ENCODE measurements at places on chromosomes 4 and X.

- no peak for DNase-seq
Measured at GRCh38 chrX:21590012-21590776, 67.9 kb downstream of the KLHL34 start.

DNA sequence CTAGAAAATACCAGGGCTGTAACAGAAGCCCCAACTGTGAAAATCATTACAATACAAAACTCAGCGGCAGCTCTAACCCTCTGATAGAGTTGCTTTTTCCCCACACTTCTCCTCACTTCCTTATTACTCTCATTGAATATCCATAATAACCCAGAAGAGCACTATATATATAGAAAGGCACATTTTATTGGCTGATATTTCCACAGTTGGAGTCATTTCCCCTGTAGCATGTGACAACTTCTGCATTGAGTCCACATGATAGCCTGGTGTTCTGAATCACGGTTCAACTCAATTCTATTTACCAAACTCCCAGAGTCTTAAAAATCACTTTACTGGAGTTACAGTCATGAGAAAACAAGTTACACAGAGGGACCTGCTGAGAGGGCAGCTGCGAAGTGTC lies 46.6 kb upstream of the NWD2 start:
- no peak for DNase-seq

GRCh38 chr4:20354120-20354519 lies 102.4 kb downstream of the SLIT2 start:
- DNase-seq, result no peak

DNA sequence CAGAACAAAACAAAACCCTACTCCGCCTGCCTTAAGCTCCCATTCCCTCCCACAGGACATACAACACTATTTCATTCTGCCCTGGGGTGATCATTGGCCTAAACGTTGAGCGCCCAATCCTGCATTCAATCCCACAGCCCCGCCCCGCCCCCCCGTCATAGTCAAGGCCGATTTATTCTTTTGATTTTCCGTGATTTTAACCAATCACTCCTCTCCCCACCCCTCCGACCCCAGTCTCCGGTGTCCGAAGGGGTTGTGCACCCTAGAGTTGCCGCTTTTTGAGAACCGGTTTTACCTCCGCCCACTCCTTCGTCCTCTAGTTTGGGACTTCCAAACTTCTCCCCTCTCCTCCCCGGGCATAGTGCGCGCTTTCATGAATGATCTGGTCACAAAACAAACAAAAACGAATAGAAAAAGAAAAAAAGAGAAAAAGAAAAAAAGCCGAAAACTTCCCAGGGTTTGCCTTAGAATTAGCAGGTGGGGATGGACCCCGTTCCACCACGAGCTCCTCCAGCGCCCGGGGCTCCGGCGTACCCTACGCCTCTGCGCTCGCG lies 446 bp upstream of the UBE2A start:
- DNase-seq, result no peak

DNA sequence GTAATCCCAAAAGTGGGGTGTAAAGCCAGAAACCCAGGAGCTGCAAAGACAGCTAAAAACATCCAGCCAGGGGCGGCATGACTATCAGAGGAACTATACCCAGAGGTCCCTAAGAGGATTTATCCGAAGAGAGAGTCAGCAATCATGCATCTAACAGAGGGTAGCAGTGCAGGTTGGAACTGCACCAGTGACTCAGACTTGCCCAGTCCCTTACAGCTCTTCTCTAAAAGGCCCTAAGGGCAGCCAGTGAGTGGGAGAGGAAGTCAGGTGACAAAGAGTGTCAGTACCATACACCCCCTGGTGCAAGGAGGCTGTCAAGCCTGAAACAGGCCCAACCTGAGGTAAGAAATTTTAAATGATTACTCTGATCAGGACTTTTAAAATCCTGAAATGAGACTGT lies 88.1 kb downstream of the CAMK2D start:
- peak; percentile 56 for DNase-seq

DNA sequence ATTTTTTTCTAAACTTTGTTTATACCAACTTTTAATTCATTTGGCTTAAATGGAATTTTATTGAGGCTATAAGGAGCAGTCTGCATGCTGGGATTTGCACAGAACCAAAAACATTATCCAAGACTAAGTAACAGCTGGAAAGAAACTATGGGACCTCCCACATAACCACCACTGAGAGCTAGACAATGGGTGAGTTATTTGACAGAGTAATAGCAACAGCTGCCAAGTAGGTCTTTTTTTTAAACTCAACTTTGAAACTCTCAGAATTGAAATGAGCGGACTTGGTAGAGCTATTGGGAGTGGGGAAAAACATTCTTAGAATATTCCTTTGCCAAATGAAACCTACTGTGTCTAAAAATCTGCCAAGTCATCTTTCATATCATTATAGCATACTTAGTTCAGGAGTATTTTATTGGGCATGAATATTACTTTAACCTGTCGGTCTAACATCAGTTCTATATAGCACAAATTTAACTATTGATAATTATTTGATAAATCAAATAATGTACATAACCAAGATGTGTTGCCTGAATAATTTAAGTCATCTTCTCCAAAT lies 1428.0 kb downstream of the PCDH7 start:
- no peak for DNase-seq

GRCh38 chr4:8744083-8744805 lies 127.4 kb downstream of the HMX1 start:
- DNase-seq, result peak; percentile 68

- DNase-seq, result no peak
Measured at GRCh38 chr4:84917086-84917821, 49.2 kb downstream of the WDFY3 start.

DNA sequence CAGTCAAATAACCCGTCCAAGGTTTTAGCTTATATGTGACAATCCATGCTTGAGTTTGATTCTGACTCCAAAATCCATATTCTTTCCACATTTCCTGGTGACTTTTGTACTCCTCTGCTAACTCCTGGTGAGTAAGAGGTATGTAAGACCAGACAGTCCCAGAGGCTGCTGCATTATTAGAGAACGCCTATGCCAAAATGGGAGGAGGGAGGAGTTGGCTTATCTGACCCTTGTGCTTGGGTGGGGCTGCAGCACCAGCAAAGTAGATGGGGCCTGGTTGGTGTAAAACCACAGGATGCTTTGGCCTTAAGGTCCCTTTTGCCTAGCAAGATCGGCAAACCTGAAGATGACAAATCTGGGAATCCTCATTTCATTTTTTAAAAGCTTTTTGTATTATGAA lies 9.1 kb upstream of the RNF212 start:
- DNase-seq, result no peak

GRCh38 chr4:83262682-83263081 lies 21.9 kb downstream of the COQ2 start:
- no peak for DNase-seq

- DNase-seq, result no peak
Measured at GRCh38 chrX:38927592-38927991, 126.3 kb downstream of the MID1IP1 start.

Data from spleen (tissue), 13 donors.